ENCODE measurements at places on chromosomes 12 and 14.

DNA sequence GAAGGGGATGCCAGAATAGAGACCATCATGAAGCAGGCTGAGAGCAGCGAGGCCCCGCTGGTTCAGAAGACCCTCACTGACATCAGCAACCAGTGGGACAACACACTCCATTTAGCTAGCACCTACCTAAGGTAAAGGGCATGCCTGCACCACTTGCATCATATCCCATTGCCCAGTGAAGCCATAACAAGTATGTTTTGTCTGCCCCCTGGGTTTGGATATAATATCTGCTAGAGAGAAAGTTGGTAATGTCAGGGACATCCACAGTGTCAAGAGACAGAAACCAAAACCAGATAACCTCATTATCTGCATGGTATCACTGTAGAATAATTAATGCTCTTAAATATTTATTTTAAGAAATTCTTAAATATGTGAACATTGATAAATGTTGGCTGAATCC, 173.8 kb downstream of the SYNE2 start:
- DNase-seq, result no peak

DNA sequence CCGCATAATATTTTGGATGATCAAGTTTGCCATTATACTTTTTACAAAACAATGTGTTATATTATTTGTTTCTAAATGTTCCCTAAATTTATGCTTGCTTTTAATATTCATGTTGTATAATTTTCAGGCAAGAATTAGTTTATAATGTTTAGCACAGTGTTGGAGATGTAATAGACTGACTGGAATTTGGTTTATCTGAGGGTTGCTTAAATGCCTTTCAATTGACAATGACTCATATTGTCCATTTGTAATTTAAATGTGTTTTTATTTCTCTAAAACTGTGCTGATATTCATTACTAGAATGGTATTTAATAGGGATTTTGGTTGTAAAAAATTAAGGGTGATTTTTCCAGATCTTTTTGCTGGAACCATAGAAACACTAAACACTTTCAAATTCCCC, 788.4 kb downstream of the SLC6A15 start:
- DNase-seq, result no peak

DNA sequence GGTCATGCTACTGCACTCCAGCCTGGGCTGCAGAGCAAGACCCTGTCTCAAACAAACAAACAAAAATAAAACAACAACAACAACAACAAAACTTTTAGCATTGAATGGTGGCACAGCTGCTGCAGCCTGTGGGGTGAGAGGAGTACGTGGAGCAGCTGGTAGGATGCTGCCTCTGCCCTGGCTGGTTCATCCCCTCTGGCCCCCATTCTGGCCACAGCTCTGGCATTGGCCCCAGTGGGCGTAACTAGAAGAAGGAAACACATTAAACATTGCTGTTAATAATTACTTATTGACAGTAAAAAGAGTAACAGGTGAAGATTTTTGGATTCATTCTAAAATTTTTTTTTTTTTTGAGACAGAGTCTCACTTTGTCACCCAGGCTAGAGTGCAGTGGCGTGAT, 28.8 kb upstream of the C2CD5 start:
- DNase-seq, result no peak

DNA sequence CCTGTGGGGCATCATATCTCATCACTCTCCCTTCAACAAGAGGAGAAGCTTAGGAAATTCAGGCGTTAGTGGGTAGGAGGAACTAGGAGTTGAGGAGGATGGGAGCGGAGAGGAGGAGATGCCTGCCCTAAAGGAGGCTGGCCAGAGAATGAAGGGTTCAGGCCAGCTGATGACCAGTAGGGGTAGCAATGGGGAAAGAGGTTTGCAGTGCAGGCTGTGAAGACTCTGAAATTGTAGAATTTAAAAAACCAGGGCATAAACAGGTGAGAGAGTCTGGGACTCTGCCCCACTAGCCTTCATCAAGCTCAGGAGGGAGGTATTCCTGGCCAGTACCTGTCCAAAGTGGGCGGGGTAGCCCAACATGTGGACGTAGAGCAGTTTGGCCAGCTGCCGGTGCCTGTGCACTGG, 809 bp downstream of the AP1G2 start:
- DNase-seq, result no peak

GRCh38 chr12:114904254-114905003, 220.5 kb upstream of the TBX3 start:
- DNase-seq, result no peak

DNA sequence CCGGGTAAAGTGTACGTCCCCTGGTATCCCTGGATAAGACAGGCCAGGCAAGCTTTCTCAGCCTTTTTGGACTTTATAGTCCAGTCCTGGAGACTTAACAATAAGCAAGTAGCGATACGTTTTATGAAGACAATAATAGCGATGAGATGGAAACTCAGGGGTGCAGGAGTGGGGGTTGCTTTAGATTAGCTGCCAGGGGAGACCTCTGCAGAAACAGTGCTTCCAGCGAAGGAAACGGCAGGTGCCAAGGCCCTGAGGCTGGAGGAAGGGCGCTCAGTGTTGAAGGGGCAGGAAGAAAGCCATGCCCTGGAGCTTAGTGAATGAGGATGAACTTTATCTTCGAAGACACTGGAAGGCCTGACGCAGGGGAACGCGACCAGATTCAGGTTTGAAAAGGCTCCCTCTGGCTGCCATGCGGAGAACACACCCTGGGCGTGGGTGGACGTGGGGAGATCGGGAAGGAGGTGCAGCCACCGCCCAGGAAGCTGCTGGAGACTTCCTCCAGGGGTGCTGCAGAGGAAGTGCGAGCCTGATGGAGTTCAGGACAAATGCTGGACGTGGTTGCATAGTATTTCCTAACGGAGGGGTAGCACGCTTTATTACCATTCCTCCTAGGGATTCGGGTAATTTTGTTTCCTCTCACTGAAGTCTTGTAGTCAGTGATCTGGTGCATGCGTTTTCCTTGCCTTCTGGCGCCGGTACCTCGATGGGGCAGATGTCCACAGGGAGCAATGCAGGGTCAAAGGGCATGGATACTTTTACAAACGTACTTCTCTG, 26.1 kb upstream of the UBC start:
- DNase-seq, result peak; percentile 55

DNA sequence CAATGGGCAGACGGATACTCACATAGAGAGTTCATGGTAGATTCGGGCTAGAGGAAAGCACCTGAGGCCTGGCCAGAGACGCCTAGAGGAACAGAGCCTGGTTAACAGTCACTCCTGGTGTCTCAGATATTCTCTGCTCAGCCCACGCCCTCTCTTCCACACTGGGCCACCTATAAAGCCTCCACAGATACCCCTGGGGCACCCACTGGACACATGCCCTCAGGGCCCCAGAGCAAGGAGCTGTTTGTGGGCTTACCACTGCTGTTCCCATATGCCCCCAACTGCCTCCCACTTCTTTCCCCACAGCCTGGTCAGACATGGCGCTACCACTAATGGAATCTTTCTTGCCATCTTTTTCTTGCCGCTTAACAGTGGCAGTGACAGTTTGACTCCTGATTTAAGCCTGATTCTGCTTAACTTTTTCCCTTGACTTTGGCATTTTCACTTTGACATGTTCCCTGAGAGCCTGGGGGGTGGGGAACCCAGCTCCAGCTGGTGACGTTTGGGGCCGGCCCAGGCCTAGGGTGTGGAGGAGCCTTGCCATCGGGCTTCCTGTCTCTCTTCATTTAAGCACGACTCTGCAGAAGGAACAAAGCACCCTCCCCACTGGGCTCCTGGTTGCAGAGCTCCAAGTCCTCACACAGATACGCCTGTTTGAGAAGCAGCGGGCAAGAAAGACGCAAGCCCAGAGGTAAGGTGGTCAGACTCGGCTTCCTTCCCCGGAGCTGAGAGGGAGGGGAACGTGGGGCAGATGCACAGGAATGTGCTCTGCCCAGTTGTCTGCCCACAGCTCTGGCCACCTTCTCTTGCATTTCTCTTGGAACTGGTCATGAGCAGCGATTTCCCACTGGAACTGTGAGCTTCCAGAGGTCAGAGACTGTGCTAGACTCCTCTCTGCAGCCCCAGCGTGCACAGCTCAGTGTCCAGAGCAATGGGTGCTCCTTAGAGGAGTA, at the start of gene CD4:
CD4 (plus strand) TSS at position 557 of the 953 bp plus-strand sequence. CDS start 10,611 bp downstream, outside the sequence.
- no peak for DNase-seq

DNA sequence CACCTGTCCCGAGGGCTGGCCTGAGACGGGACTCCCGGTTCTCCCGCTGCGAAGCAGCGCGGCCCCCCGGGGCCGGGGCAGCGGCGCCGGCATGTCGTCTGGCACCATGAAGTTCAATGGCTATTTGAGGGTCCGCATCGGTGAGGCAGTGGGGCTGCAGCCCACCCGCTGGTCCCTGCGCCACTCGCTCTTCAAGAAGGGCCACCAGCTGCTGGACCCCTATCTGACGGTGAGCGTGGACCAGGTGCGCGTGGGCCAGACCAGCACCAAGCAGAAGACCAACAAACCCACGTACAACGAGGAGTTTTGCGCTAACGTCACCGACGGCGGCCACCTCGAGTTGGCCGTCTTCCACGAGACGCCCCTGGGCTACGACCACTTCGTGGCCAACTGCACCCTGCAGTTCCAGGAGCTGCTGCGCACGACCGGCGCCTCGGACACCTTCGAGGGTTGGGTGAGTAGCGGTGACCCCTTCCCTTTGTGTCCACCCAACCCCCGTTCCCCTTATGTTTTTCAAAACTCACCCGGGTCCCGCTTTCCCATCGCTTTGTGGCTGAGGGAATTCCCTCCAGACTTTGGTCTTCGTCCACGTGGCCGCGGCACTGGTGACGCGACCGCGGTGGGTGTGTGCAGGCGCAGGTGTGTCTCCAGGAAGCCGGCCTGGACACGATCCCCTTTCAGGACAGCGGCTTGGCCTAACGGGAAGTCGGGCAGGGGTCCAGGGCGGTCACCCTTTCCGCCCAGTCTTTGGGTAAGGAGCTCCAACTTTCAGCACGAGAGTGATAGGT, 826 bp downstream of the PRKCH start:
- DNase-seq, result no peak

DNA sequence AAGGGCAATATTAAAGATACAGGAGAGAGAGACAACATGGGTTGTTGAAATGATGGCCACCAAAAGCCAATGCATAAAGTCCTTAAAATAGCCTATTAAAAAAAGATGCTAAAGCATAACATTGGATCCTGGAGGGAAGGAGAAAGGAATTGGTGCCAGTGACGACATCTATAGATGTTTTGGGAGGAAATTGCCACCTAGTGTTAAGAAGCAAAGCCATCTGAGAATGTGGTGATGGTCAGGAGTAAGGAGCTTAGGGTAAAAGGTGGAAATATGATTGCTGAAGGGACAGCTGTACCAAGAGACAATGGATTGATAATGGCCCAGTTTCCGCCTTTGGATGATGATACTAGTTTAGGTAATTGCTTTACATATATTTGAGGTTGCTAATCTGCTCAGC, 85.1 kb downstream of the TMEM30B start:
- DNase-seq, result no peak

- DNase-seq, result no peak
Observed at GRCh38 chr14:56570295-56570694, 9.3 kb upstream of the TMEM260 start.

DNA sequence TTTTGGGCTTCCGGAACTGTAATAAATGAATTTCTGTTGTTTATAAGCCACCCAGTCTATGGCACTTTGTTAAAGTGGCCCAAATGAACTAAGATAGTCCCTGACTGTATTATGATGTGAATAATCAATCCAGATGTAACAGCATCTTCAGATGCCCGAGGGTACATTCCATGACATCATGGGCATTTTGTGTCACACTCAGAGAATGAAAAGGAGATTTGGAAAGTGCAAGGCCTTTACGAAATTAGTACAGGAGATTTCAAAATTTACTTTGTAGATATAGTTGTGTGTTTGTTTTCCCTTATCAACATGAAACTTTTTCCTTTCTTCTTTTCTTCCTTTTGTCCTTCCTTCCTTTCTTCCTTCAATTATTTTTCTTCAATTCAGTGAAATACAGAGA, 54.2 kb upstream of the AMIGO2 start:
- no peak for DNase-seq

DNA sequence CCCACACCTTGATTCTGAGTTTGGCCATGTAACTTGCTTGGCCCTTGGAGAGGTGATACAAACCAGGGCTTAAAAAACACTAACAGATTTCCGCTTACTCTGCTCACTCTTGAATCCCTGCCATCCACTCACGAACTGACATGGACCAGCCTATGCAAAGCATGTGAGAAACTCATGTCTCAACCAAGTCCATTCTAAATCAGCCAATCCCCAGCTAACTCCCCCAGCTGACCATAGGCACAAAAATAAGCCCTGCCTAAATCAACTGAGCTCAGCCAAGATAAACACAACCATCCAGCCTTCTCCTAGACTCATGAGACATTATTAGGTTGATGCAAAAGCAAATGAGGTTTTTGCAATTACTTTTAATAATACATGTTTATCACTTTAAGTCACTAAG, 353.9 kb upstream of the TBX3 start:
- DNase-seq, result no peak

DNA sequence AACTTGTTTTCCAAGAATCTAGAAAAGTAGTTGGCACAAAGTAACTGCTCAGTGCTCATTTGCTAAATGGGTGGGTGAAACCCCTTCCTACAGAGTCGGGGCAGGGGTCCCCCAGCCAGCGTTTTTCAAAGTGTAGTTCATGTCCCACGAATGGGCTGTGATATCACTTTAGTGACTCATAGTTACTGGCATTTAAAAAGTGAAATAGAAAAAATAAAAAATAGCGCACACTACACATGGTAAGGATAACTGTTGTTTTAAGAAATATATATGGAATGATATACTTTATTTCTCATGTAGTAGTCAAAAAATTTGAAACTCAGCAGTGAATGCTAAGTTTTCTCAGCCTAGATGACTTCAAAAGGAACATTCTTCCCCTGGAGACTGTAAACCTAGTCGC, 250.4 kb downstream of the CHST11 start:
- no peak for DNase-seq
